ENCODE measurements at places on chromosomes 7 and 10. TPM values are rescaled to one million over a fixed set of nuclear protein-coding genes. Genes with fewer than 3 reads are reported as not detected.

DNA sequence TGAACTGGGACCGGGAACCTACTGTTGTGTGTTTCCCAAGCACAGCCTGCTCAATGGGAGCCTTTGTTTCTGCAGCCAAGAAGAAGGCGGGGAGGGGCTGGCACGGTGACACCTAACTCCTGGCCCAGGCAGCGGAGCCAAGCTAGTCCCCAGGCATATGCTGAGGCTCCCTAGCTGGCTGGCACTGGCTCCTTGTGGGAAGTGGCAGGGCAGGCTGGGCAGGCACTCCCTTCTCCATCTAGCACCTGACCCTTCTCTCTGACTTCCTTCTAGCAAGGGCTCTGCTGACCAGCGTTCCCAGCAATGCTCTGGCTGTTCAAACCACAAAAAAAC, 325.0 kb downstream of the PLXNA4 start:
- DNase-seq, result no peak

DNA sequence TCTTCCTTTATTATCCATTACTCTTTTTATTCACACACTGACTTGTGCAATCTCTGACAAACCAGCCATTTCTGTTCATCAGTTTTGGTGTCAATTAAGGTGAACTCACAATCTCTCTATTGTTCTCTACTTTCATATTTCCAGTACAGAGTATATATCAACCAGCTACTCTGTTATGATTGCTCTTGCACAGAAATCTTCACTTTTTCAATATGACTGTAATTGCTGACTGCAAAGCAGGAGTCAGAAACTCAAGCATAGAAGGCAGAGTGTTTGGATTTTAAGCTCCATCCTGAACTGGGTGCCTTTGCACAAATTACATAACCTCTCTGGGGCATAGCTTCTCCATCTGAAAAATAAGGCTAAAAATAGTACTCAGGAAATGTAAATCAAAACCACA, 1042.0 kb downstream of the GRM8 start:
- DNase-seq, result no peak

DNA sequence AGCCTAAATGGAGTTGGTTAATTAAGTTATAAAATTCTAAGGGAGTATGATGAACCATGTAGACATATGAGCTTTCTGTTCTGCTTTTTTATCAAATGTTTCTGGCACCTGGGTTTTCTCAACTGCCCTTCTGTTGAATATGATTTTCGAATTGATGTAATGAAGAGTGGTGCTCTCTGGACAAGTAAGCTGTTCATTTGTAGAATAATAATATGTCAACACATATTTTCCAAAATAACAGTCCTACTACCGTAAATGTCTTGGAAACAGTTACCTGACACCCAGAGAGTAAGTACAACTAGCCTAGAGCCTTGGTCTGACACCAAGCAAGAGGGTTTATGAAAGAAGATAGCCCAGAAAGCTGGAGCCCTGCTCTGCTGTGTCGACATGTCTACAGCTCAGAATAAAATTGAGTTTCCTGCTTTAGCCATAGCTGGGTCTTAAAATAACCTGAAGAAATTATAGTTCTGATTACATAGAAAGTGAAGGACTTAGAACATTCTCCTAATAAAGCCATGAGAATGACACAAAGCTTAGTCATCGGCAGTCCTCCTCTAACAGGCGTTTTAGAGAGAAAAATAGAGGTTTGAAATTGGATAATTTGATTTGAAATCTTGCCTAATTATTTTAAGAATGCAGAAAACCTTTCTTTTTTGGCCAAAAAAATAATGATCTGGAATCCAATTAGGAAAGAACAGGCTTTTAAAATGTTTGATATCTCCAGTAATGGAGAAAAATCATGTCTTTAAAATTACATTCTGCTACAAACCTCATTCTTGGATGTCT, 25.1 kb downstream of the HDAC9 start:
- no peak for DNase-seq

DNA sequence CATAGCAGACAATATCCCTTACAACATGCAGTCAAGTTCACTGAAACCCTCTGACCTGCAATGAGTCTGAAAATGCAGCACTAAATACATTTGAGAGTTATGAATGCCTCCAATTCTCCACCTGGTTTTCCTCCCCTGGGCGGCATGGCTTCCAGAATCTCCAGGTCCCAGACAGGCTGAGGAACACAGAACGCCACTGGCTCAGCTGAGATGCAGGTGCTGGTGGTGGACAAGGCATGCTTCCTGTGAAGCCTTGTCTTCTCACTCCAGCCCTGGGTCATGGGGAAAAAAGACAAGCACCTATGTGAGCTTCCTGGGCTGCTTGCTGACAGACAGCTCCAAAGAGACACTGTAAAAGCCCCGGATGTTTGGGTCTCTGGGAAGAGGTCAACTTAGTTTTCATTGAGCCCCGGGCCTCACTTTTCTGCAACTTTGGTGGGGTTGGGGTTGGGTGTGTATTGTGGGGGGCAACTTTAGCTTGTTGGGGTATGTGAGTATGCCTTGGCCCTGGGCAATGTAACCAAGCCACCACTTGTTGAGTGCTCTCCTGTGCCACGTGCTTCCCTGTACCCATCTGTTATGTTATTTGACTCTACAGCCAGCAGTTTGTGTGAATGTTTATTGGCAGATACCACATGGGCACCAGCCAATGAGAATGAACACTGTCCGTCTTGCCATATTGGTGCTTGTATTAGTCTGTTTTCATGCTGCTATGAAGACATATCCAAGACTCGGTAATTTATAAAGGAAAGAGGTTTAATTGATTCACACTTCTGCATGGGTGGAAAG, 127.8 kb downstream of the EMX2 start:
- DNase-seq, result no peak

MYO1G gene
- 0.67 TPM for total RNA-seq

CHRM2 gene
- total RNA-seq, result not detected

ZNF467 gene
- total RNA-seq, result 16.1 TPM

OPN1SW gene
- not detected for total RNA-seq

ZNF503 gene
- 33.7 TPM for total RNA-seq
